Stimulated activated CD4-positive, alpha-beta T cell treated with anti-CD3 and anti-CD28 coated beads, Interleukin-1b, Interleukin-23, amount 100 ng/mL, for 1 hour (primary cell): ENCODE measurements at places on chromosomes 7 and 10.

DNA sequence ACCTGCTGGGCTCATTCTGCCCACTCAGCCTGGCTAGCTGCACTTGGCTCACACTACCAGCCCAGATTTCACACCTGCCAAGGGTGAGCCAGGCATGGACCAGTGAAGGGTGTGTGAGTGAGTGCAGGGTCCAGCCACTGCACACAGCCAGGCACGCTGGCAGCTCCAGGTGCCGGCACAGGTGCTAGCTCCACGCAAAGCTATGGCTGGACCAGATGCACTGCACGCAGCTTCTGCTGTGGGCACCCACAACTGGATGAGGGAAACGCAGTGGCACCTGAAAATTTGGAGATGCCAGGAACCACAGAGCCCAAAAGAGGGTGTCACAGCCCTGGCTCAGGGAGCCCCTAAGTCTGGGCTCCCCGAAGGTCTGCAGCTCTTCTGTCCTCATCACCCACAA lies 24.9 kb upstream of the TES start:
- no peak for DNase-seq

DNA sequence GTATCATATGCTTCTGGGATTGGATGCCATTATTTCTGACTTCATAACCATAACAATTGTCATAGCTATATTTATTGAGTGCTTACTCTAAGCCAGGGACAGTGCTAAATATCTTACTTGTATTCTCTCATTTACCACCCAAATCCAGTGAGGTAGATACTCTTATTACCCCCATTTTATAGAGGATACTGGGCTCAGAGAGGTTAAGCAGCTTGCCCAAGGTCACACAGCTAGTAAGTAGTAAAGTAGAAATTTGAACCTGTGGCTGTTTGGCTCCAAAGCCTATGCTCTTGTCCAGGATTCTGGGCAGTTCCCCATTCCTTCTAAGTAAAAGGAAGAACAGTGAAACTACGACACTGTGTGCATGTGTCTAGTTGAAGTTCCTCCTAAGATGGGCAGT lies 56.5 kb downstream of the COL13A1 start:
- no peak for DNase-seq

DNA sequence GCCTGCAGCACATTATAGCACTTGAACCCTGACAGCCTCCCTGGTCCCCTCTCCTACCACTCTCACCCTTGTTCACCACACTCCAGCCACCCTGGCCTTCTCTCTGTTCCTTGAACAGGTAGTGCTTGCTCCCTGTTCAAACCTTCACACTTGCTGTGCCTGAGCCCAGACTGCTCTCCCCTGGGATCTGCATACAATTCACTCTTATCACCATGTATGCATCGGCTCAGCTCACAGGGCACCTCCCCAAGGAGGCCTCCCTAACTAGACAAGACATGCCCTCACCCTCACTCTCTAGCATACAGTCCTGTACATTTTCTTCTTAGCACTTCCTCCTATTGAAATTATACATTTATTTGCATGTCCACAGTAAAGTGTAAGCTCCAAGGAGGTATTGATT lies 59.3 kb downstream of the FAM13C start:
- no peak for DNase-seq

DNA sequence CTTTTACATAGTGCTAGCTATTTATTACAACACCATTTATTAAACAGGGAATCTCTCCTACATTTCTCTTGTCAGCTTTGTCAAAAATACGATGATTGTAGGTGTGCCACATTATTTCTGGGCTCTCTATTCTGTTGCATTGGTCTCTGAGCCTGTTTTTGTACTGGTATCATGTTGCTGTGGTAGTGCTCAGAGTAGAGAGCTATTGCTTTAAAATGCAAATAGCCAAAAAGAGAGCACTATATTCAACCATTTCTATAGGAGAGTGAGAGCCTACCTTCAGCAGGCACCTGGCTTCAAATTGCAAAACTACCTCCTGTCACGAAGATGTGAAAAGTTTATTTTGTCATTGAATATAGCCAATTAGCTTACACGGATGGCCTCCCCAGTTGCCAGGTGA lies 8.1 kb downstream of the ZNF92 start:
- no peak for DNase-seq

- DNase-seq = no peak
Measured at GRCh38 chr7:85019176-85019575, 167.7 kb downstream of the SEMA3D start.

- DNase-seq = no peak
Measured at GRCh38 chr7:83575436-83575835, 73.5 kb downstream of the SEMA3E start.

GRCh38 chr7:96052289-96052688 lies 269.6 kb downstream of the SLC25A13 start:
- DNase-seq = no peak

GRCh38 chr10:70557876-70558275 lies 44.7 kb downstream of the PRF1 start:
- no peak for DNase-seq

GRCh38 chr7:123028339-123028738 lies 32.8 kb upstream of the TAS2R16 start:
- no peak for DNase-seq

- no peak for DNase-seq
Measured at GRCh38 chr7:136976504-136977251, 108.2 kb downstream of the CHRM2 start.

GRCh38 chr7:137519181-137519691 lies 175.7 kb upstream of the PTN start:
- DNase-seq = no peak

DNA sequence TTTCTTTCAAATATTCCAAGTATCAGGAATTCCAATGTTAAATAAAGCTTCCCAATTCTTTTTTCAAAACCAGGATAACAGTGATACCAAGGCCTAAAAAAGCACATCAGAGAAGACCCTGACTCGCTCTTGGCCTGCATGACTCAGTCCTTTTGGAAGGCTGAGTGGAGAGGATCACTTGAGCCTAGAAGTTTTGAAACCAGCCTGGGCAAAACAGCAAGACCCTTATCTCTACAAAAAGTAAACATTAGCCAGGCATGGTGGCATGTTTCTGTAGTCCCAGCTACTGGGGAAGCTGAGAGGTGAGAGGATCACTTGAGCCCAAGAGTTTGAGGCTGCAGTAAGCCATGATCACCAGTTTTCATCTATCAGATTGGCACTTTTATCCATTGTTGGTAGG lies 18.7 kb downstream of the NFE2L3 start:
- no peak for DNase-seq

DNA sequence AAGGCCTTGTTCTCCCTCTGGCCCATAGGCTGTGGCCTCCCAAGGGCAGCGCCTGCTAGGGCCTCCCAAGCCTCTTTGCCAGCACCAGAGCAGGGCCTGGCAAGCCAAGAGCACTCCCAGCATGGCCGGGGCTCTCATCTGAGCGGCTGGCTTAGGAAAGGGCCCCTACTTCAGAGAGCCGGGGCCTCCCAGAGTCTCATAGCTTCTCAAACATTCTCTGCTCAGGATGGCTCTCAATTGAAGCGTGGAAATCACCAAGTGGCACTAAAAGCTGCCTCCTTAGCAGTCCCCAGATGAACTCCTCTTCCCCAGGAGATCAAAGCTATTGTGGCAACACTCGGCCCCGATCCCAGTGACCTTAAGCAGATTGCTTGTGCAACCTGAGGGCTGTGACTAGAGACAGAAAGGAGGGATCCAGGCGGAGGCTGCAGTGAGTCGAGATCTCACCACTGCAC lies 69.4 kb downstream of the FAM53B start:
- no peak for DNase-seq

GRCh38 chr7:2631946-2632732 lies at the start of gene TTYH3:
Gene TTYH3, plus strand, starts transcription at chr7:2631986. Its CDS starts 170 bp downstream, at chr7:2632156.
- DNase-seq = no peak

DNA sequence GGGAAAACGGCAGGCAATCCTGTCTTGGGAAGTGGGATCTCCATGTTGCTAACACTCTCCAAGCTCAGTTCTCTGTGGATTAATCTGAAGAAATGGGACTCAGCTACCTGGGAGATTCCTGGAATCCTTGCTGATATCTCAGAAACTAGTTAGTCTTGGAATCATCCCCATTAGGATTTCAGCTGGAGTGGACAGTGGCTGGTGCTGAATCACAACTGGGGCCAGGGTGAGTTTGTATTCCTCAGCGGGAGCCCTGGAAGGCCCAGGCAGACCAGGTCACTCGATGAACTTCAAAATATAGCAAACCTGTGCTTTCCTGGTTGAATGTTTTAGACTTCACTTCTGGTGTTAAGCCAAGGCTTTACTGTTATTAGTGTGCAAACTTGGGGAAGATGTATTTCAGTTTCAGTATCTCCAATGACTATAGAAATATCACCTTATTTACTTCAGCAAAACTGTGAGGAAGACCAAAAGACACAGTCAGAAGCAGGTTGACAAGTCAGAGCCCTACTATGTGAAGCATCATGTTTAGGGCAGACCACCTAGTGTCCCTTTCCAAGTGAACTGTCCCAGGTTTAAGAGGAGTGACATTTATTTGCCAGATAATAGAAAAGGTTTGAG lies 126.1 kb downstream of the AOAH start:
- no peak for DNase-seq

- DNase-seq = no peak
Measured at GRCh38 chr7:104550362-104550761, 222.0 kb downstream of the LHFPL3 start.

DNA sequence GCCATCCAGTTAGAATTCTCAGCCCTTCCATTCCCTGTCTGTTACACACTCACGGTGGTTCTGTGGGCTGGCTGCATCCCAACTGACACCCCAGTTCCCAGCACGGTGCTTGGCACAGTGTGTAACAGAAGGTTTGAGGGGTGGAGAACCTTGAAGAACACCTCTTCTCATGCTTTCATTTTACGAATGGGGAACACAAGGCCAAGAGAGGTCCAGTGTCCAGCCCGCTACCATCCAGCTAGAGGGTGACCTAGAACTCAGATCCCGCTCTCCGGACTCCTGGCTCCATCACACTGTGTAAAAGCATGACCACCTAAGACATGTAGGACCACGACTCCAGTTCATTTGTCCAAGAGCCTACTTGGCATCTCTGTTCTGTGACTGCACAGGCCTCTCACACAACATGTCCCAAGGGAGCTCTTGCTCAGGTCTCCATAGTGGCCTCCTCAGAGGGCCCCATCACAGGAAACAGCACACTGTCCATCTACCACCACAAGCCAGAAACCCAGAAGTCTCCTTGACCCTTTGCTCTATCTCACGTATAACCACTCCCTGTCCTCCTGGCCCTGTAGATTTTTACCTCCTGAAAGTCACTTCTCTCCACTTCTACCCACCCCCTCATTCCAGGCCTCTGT lies 2.8 kb upstream of the CDH23 start:
- no peak for DNase-seq

DNA sequence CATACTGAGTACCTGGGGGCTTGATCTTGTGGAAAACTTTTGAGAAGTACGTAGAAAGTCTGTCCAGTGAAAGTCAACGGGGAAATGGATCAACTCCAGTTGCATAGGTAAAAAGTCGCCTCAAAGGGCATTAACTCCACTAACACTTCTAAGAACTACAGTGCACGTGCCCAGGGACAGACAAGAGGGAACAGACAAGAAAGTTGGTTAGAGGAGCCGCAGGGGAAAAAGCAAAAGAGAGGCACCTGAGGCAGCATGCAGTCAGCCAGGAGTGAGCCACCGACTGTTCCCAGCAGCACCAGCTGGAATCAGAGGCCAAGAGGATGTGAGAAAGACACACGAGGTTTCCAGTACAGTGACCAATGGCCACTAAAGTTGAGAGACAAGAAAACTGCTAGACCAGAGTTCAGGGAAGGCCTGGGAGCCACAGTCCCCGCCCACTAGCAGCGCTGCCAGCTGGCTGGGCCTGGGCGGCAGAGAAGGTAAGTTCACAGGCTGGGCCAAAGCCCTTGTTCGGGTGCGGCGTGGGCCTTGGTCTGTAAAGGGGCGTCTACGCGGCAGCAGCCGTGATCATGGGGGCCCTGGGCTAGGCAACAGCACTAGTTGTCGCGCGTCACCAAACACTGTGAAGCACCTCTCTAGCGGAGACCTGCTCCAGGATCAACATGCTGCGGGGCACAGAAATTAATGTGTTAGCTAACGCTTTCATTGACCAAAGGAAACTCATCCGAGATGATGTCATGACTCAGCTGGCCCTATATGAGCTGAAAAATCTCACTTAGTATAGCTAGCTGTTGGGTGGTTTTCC lies 14.0 kb downstream of the ITGB1 start:
- DNase-seq = no peak

DNA sequence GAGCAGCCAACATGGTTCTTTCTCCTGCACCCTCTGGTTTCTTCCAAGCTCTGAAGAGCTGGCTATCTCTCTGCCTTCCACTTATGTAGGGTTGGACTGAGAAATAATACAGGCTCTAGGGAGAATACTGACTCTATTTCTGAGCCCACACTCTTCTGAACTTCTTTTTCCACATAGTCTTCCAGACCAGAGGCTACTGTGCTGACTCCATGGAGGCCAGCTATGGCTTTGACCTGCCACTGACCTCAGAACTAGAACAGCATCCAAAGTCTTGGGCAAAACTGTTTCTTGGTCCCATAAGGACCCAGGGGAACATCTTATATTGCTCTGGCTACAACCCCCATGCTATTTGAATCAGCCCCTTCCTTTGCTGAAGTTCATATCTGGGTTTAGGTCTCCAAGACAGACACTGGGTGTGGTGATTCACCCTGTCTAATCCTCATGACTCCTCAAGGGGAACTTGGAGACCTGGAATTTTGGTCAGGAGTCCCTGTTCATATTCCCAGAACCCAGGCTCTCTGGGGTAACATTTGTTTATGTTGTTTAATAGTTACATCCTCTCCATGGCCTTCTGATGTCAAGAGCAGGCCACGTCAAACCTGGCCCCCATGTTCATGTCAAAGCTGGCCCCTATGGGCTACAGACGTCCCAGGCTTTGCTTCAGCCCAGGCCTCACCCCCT lies 12.1 kb upstream of the PLAU start:
- no peak for DNase-seq

DNA sequence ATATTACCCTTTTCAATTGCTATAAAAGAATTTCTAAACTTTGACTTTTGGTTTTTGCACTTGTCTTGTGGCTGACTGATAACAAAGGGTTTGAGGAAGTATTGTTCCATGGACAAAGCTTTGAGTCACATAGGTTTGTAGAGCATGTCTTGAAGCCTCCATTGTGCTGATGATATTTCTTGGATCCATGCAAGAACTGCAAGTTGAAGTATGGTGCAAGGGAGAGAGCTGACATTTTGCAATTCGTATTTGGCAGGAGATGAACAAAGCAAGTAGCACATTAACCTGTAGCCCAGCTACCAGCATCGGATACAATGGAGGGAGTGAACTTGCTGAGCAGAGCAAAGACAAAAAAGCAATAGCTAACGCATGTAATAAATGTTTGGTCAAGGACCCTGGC lies 23.4 kb downstream of the MGAM2 start:
- DNase-seq = no peak

DNA sequence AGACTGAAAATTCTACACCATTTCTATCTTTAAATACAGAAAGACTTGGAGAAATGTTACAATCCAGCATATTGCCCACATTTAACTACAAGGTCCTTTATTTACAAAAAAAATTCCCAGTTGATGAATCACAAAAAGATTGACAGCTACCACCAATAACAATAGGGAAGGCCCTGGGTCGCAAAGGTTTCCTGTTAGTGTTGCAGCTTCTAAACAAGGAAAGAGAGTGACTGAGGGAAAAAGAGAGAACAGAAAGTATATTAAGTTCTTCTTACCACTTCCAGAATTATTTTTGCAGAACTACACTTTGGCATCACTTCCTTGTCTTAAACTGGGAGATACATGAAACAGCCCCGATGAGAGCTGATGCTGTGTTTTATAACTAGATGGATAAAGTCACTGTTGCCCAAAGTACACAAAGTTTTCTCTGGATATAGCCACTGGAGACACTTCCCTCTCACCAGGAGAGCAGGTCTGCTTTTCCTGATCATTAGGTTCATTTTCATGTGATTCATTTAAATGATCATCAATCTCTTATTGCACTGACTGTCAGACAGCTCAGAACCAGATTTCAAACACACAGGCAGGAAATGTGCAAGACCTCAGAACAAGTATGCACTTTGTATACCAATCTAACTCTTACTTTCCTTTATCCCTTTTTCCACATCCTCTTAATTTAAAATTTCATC lies 57.0 kb downstream of the SHTN1 start:
- DNase-seq = no peak
